Skeletal muscle cell (primary cell): ENCODE measurements at places on chromosomes 3 and 15.

GRCh38 chr15:36778531-36778930 lies 199.1 kb downstream of the CDIN1 start:
- peak; percentile 28 for DNase-seq

DNA sequence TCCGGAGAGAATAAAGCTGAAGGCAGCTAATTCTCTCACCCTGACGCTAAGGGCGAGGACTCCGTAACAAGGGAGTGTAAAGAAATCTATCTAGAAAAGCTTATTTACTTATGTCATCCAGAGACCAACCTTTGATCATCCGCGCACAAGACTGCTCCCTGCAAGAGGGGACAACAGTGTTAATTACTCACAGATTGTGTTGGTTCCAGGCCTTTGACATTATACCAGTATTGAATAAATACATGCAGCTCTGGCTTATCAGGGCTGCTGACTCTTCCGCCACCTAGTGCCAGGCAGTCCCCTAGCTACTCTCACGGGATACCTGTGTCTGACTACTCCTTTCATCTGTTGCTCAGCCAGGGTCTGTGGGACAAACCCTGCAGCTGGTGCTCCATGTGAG lies 211.7 kb downstream of the DTWD1 start:
- DNase-seq: no peak

- DNase-seq: no peak
Observed at GRCh38 chr15:98268163-98268562, 307.7 kb downstream of the ARRDC4 start.

- peak; percentile 30 for DNase-seq
Observed at GRCh38 chr3:84601303-84601702, 357.5 kb upstream of the CADM2 start.
